ENCODE measurements at places on chromosomes 4 and X.

GRCh38 chr4:188158336-188158735, 19.1 kb downstream of the TRIML1 start:
- no peak for DNase-seq

- no peak for DNase-seq
Observed at GRCh38 chr4:60296386-60296785, 903.7 kb upstream of the ADGRL3 start.

DNA sequence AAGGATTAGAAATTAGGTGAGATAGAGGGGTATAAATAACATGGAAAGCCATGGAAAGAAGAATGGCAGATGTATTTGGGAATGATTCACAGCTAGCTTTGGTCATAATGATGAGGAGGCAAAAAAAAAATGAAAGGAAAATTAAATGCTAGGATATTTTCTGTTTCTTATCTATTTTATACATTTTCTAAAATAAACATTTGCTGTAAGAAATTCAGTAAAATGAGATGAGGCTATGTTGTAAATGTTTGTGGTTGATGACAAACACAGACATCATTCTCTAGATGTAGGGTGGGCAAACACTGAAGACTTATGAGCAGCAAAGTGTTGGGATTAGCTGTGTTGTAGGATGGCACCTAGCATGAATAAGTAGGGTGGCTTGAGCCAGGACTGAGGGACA, 407.1 kb downstream of the IL15 start:
- no peak for DNase-seq

DNA sequence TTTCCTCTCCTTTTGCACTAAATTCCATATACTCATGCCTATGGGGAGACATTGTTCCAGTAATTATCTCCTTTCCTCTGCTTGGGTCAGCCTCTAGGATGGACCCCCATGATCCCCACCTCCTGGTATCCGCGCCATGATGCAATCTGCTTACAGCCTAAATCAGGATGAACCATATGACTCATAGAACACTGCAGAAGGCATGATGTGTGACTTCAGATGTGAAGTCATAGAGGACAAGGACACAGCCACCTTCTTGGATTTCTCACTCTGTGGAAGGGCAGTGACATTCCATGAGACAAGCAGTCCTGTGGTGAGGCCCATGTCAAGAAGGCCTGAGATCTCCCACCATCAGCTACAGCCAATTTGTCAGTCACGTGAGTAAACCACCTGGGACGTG, 9.0 kb upstream of the TMEM144 start:
- DNase-seq = no peak

DNA sequence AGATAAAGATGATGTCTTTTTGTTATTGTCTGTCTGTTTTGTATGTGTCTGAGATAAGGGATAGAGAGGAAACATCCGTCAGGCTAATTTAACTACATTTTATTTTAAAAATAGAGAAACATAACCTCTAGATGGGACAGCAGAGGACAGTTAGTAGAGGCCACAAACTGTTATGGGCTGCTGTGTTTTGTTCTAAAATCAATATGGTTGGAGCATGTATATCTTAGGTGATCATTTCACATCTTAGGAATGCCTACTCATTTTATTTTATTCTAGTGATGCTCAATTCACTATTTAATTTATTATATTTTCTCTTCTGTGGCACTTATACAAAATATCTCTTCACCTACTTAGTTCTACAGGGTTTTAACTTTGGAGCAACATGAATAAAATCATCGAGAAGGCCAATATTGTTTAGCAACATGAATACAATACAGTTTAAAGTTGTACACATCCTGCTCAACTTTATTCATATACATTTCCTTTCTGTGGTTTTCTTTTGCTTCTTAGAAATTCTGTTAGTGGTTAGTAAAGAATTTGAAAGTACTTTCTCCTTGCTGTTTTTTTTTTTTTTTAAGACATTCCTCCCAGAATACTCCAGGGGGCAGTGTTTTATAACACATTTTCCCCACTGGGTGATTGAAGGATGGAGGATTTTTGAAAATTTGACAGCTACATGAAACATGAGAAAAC, 392.9 kb downstream of the UNC5C start:
- DNase-seq = no peak

DNA sequence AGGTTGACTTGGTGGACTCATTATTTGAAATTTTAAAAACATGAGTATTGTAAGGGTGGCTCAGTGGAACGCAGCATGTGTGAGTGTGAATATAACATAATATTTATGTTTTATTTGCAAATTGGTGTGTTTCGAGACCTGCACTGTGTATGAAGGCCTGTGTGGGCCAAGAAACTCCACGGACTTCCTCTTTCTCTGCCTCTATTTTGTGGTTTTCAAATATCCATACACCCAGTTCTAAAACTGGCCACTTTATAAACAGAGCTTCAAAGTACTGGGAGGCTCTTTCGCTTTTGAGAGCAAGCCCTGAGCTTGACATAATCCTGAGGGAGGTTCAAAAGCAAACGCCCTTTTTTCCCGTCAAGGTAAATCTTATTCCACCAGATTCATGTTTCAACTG, 187.7 kb downstream of the GPAT3 start:
- no peak for DNase-seq

DNA sequence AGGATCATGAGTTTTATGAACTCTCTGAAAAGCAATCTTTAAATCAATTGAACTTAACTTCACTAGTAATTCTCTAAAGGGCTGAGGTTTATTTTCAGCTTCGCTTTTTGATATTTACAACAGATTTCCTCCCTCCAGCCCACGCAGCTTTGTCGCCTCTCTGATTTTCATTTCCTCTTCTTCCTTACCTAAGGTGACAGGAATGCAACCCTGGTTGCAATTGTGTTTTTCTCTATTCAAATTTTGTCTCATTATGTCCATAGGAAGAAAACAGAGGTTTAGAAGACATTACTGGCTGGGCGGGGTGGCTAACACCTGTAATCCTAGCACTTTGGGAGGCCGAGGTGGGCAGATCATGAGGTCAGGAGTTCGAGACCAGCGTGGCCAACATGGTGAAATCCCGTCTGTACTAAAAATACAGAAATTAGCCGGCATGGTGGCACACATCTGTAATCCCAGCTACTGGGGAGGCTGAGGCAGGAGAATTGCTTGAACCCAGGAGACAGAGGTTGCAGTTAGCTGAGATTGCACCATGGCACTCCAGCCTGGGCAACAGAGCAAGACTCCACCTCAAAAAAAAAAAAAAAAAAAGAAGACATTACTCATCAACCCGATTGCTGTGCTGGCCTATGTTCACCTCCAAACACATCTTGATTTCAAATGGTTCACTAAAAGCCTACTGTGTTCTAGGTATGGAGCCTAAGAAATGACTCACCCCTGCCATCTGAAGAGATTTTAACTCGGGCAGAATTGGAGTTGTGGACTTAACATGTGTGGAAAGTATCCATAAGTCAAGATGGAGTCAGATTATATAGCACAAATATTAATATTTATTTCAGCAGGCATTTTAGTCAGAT, 36.8 kb downstream of the VSIG4 start:
- no peak for DNase-seq

GRCh38 chr4:80931631-80932081, 98.9 kb upstream of the BMP3 start:
- DNase-seq = no peak

DNA sequence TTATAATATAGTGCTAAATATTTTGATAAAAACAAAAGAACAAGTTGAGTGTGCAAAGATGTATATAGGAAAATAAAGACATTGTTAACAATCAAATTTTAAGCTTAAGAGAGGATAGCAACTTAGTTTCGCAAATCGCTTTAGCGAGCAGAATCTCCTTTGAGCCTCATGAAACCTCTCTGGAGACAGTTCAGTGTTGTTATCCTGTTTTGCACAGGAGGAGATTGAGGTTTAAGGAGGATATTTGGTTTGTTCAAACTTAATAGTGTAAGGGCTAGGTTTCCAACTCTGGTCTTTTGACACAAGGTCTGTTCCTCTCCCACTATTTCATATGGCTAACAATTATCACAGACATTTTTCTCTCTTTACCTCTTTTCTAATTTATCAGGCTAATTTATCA, 1848.5 kb upstream of the TENM3 start:
- DNase-seq = no peak

GRCh38 chr4:85370400-85371032, 104.4 kb upstream of the ARHGAP24 start:
- DNase-seq = peak; percentile 8
